IPS DF 19.7 (cell line): ENCODE measurements at places on chromosomes 2 and 18.

GRCh38 chr2:151549191-151549590 lies 139.5 kb downstream of the RIF1 start:
- no peak for DNase-seq

GRCh38 chr2:127149384-127149783 lies 42.4 kb upstream of the BIN1 start:
- no peak for DNase-seq

DNA sequence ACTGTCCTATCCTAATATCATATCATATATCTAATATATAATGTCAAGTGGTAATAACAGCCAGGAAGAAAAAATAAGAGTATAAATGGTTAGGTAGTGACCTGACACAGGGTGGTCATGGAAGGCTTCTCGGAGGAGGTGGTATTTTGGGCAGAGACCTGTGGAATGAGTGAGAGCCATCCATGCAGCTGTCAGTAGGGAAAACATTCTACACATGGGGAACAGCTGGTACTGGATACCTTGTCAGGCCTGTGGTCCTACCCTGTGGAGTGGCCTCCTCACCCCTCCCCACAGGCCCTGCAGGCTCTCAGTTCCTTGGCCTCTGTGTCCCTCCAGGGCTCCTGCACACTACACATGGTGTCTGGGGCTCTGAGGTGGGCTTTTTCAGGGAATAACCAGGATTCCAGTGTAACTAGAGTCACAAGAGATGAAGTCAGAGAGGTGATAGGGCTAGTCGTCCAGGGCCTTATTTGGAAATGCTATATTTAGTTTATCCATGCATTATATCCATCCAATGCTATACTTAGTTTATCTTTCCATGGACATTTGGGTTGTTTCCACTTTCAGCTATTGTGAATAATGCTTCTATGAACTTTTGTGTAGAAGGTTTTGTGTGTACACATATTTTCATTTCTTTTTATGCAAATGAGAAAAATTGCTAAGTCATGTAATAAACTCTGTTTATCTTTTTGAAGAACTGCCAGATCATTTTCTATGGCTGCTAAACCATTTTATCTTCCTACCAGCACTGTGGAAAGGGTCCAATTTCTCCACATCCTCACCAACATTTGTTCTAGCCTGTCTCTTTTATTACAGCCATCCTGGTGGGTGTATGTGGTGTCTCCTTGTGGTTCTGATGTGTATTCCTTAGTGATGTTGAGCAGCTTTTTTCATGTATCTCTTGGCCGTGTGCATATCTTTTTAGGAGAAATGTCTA lies 75.6 kb downstream of the TPGS2 start:
- DNase-seq: no peak

GRCh38 chr2:46723346-46723745 lies 192.3 kb downstream of the MCFD2 start:
- DNase-seq: no peak
